ENCODE measurements at places on chromosomes 1 and 21. TPM values are rescaled to one million over a fixed set of nuclear protein-coding genes. Genes with fewer than 3 reads are reported as not detected.

BRDT gene
- not detected for total RNA-seq

DNA sequence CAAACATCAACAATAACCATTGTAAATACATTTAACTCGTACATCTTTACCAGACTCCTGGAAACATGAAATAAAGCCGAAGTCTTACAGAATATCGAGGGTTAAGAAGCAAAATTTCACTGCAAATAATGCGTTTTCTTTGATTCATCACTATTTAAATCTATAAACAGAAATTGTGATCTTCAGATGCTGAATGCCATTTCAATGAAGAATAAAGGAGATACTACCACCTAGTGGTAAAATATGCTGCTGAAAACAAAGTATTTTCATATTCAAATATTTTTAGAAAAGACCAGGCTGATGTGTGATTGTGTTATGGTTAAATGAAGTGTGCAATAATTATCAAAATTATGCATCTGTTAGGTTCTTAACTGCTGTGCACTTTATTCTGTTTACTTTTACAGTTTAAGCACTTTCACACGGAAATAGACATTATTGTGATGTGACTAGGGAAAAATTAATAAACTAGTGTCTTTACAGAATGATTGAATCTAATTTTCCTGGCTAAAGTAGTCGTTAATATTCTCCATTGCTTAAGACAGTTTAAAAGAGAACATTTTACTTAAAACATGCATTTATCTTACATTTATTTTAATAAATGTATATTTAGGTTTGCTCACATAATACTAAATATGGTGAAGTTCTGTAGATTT lies 1093.1 kb downstream of the MRPL39 start:
- no peaks in the 10 kb centered on the region for H3K4me1 ChIP-seq
- H3K27me3 ChIP-seq, result no peaks in the 10 kb centered on the region
- H3K4me3 ChIP-seq, result no peak overlapping the region

DNA sequence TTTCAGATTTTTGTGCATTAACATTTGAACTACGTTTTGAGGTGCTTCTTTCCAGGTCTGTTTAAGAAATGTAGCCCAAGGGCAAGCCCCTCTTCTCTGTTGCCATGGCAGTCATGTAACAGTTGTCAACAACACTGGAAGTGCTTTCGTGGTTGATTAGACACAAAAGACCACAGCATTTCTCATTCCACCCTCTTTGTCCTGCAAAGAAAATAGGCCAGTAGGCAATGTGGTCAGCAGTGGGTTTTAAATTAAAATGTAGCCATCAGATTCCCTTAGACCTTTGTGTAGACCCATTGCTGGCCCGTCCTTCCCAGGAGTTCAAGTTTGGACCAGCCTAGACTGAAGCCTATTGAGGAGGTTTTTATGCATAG lies 35.4 kb downstream of the VANGL1 start:
- DNase-seq, result no peak
- H3K4me1 ChIP-seq, result peaks cover 20% of the 10 kb centered on the region
- H3K27me3 ChIP-seq, result no peaks in the 10 kb centered on the region

GRCh38 chr1:153533689-153534201 lies 2.0 kb downstream of the S100A6 start:
- peaks cover 27% of the 10 kb centered on the region for H3K4me1 ChIP-seq
- H3K27ac ChIP-seq, result no peak overlapping the region
- DNase-seq, result no peak
- no peak overlapping the region for H3K4me3 ChIP-seq
- H3K36me3 ChIP-seq, result no peaks in the 10 kb centered on the region
- H3K27me3 ChIP-seq, result no peaks in the 10 kb centered on the region

TBX19 gene
- 2.3 TPM for total RNA-seq

MMEL1 gene
- total RNA-seq, result 0.64 TPM

DNA sequence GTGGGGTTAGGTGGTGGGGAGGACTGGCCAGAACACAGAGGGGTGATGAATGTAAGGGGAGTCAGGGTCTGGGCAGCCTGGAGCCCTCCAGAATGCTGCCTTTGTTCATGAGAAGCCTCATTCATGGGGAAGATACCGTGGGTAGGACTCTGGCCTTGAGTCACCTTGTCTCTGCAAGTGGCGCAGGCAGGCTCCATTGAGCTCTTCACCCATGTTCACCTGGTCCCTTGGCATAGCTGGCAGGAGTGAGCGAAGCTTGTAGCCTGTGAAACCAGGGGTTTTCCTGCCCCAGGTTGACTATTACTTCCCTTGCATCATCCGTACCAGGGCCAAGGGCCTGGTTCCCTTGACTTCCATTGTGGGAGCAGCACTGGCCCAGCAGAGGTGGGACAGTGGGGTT lies 25.8 kb downstream of the SOX13 start:
- no peaks in the 10 kb centered on the region for H3K36me3 ChIP-seq
- H3K4me1 ChIP-seq, result peaks cover 49% of the 10 kb centered on the region
- DNase-seq, result no peak
- H3K27me3 ChIP-seq, result no peaks in the 10 kb centered on the region
- peak overlapping the region; percentile 33 for H3K27ac ChIP-seq
- no peak overlapping the region for H3K4me3 ChIP-seq

GRCh38 chr1:5341471-5341870 lies 650.8 kb downstream of the NPHP4 start:
- H3K36me3 ChIP-seq, result no peaks in the 10 kb centered on the region
- no peak overlapping the region for H3K27ac ChIP-seq
- no peak overlapping the region for H3K4me3 ChIP-seq
- DNase-seq, result no peak

DNA sequence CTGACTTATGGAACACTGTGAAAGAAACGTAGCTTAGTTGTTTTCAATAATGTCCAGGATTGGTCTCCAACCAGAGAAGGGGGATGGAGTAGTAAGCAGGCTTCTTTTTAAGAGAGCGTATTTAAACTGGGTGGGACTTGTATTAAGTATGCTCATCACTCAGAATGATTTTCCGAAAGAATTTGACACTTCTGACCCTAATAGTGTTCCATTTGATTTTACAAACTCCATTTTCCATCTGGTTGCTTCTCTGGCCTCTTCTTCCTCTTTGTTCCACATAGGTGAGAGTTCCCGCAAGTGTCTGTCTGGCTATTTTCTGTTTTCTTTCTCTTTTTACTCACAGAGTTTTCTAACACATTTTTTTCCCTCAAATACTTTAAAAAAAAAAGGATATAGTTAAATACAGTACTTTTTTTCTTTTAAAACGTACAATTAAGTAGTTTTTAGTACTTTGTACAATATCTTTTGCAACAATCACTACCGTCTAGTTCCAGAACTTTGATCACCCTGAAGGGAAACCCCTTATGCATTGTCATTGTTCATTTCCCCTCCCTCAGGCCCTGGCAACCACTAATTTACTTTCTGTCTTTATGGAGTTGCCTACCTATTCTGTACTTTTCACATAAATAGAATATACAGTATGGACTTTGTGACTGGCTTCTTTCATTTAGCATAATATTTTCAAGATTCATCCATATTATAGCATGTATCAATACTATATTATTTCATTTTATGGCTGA lies 67.0 kb downstream of the RASAL2 start:
- H3K27ac ChIP-seq, result no peak overlapping the region
- no peak for DNase-seq
- peaks cover under 1% of the 10 kb centered on the region for H3K4me1 ChIP-seq
- no peaks in the 10 kb centered on the region for H3K27me3 ChIP-seq

DNA sequence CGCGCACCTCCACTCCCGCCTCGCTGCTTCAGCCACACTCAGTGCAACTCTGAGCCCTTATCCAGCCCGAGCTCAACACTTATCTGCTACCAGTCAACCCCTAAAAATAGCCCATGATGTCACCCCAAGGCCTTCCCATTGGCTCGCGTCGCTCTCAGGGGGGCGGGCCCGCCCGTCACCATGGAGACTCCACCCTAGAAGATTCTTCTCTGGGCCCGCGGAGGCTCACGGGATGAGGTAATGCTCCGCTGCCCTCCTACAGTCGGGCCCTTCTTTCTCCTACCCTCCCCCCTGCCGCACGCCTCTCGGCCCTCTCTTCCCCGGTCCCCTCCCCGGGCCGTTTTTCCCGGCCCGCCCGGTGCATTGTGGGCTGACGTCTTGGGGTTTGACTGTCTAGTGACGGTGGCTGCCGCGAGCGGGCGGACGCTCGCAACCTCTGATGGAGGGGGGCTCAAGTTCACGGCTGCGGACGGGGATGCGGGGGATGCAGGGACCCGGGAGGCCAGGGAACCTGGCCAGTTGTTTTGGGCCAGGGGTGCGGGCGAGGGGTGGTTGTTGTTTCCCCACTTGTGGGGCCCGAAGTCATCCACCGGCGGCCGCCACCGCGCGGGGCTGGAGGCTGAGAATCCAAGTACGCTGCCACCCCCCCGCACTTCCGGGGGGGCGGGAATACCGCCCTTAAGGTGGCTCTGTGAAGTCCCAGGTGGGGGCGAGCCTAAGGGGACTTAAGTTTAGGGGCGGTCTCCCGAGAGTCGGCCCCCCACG lies at the start of gene JUN:
Gene JUN (minus strand): TSS at position 55 of the 765 bp plus-strand sequence. CDS start 977 bp downstream, outside the sequence.
- peak within 1 kb of the TSS; percentile 98 for H3K4me3 ChIP-seq
- peaks cover 17% of the 10 kb centered on the region for H3K36me3 ChIP-seq
- H3K27me3 ChIP-seq, result no peaks in the 10 kb centered on the region
- H3K27ac ChIP-seq, result peak within 1 kb of the TSS; percentile 100

- no peak overlapping the region for H3K4me3 ChIP-seq
- H3K4me1 ChIP-seq, result no peaks in the 10 kb centered on the region
Observed at GRCh38 chr1:36420409-36420808, 22.7 kb upstream of the LSM10 start.

DNA sequence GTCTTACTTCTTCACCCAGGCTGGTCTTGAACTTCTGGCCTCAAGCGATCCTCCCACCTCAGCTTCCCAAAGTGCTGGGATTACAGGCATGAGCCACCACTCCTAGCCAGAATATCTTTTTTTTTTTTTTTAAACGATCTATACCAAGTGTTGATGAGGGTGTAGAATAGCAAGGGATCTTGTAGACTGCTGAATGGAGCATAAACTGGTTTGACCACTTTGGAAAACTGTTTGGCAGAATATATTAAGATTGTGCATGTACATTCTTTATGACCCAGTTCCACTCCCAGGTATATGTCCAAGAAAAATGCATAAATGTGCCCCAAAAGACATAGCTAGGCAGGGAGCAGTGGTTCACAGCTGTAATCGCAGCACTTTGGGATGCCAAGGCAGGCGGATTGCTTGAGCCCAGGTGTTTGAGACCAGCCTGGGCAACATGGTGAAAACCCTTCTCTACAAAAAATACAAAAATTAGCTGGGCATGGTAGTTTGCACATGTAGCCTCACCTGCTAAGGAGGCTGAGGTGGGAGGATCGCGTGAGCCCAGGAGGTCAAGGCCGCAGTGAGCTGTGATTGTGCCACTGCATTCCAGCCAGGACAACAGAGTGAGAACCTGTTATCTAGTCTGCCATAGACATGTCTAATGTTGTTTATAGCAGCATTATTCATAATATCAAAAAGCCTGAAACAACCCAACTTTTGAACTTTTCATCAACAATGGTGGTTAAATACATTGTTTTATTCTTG lies 184.0 kb downstream of the VPS13D start:
- no peaks in the 10 kb centered on the region for H3K27me3 ChIP-seq
- DNase-seq, result no peak
- H3K4me3 ChIP-seq, result no peak overlapping the region

DNA sequence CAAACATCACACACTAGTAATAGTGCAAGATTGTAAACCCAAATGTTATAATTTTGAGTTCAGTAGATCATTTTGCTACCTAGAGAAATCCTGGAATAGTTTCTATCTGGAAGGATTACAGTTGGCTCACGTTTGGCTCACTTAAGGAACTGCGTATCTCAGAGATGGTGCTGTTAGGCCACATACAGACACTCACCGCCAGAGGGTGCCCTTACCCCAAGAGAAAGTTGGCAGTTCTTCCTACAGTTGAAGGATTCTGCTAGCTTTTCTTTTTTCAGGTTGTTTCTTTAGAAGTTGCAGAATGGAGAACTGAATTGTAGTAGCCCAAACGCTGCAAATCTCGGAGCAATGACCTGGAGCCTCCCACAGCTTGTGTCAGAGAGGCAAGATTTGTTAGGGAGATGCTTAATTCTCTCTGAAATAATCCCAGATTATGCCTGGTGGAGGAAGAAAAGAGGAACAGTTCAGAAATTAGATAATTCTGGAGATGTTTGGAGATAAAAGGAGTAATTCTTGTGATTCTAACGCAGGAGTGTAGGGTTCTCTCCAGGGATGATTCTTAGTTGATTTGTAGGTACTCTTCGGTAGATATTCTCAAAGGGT lies 87.9 kb upstream of the PAPPA2 start:
- H3K36me3 ChIP-seq, result no peaks in the 10 kb centered on the region
- H3K27me3 ChIP-seq, result no peaks in the 10 kb centered on the region
- no peaks in the 10 kb centered on the region for H3K4me1 ChIP-seq
- no peak overlapping the region for H3K27ac ChIP-seq
- peak; percentile 76 for DNase-seq

CNR2 gene
- total RNA-seq, result not detected

KRTAP21-2 gene
- not detected for total RNA-seq

ALX3 gene
- 2.8 TPM for total RNA-seq

DNA sequence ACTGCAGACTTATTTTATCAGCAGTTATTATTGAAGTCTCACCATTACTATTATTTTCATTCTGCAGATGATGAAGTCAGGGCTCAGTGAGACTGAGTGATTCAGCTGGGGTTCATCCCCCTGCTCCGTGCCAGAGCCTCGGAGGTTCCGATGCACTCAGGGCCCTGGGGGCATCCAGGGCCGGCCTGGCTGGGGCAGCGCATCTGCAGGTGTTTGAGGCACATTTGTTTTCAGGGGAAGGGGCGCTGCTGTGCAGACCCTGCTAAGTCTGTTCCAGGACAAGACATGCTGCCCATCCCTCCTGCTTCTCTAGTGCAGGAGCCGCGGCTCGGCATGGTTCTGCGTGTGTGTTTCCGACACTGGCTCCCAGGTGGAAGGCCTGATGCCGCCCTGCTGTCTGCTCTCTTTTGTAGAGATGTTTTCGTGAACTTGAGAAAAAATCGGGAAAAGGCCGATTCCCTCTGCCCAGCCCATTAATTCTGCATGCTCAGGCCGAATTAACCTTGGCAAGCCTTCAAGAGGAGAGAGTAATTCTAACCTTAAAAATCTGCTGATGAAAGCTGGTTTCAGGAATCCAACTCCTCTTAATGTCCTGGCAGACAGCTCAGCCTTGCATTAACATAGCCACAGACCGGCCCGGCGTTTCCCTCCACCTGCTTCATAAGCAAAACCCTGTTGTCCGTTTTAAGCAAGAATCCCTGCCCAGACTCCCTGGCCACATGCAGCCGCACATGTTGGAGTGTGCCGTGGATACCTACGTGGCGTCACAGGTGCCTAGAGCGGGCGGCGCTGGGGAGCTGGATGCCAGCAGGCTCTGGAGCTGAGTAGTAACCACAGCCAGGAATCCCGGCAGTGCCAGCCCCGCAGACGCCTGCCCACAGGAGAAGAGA lies 316.0 kb upstream of the VAMP3 start:
- peaks cover 14% of the 10 kb centered on the region for H3K27me3 ChIP-seq
- no peaks in the 10 kb centered on the region for H3K36me3 ChIP-seq
- DNase-seq, result no peak

LCE1E gene
- total RNA-seq, result not detected

All from progenitor cell of endocrine pancreas (in vitro differentiated cells).